Right cardiac atrium (tissue), 5 donors: ENCODE measurements at places on chromosomes 3 and 15. TPM values are rescaled to one million over a fixed set of nuclear protein-coding genes. Genes with fewer than 3 reads are reported as not detected.

The BCHE gene
- 11.4 TPM for total RNA-seq

The BSN gene
- total RNA-seq, result 0.34 TPM

DNA sequence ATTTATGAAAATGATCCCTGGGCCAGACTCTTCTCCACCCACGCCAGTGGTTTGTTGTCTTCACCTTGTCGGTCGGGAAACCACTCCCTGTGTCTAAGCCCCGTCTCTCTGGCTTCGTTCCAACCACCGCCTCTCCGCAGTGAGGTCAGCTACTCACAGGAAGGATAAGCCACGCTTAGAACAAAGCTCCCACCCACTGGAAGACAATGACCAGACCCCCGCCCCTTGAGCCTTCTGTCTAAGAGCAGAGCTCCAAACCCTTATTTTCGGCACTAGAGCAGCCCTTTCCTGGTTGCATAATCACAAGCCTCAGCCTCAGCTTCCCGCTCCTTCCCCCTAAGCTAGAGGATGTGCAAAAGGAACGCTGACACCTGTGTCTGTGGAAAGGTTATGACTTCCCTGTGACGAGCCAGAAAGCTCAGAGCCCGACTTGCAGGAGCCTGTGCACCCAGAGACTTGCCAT is 114.9 kb upstream of the MEF2A start:
- peak; percentile 93 for DNase-seq

- no peak for DNase-seq
These were observed 76.8 kb upstream of the KLHL25 start for GRCh38 chr15:85871545-85871944.

- DNase-seq, result no peak
These were observed 20.5 kb downstream of the RBP2 start for GRCh38 chr3:139455855-139456254.

The WDR76 gene
- total RNA-seq, result 3.4 TPM

The PRSS50 gene
- not detected for total RNA-seq

The GRK7 gene
- not detected for total RNA-seq

The C3orf22 gene
- total RNA-seq, result not detected

The EPHA3 gene
- total RNA-seq, result 6.8 TPM

- no peak for DNase-seq
These were observed 121.1 kb downstream of the TPRG1 start for GRCh38 chr3:189292667-189293484.

GRCh38 chr3:188756241-188756640 is 415.5 kb upstream of the TPRG1 start:
- DNase-seq, result no peak

The PRKCI gene
- 17.3 TPM for total RNA-seq

GRCh38 chr15:89143503-89144162 is 55.4 kb downstream of the ABHD2 start:
- no peak for DNase-seq

DNA sequence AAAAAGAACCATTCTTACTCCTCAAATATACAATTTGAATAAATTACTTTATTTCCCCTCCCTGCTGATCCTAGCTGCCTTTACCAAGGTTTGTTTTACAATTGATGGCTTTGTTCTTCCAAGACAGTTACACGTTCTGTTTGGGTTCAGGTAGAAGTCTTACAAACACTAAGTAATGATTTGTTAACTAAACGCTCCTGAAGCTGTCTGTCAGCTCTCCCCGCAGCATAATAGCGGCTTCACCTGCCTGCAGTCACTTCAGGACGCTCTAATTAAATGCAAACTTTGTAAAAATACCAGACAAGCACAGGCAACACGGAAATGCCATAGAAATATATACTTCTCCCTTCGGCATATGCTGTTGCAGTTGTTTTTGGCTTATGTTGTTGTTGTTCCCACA is 176.4 kb upstream of the MDFIC2 start:
- DNase-seq, result no peak

The SLC2A2 gene
- not detected for total RNA-seq

GRCh38 chr3:100665230-100665629 is 44.1 kb upstream of the TFG start:
- DNase-seq, result no peak

The DNASE1L3 gene
- 7.2 TPM for total RNA-seq

GRCh38 chr15:82047453-82048400 is 1.9 kb upstream of the MEX3B start:
- no peak for DNase-seq

- DNase-seq, result no peak
These were observed 317.0 kb upstream of the TPRG1 start for GRCh38 chr3:188854772-188855149.

DNA sequence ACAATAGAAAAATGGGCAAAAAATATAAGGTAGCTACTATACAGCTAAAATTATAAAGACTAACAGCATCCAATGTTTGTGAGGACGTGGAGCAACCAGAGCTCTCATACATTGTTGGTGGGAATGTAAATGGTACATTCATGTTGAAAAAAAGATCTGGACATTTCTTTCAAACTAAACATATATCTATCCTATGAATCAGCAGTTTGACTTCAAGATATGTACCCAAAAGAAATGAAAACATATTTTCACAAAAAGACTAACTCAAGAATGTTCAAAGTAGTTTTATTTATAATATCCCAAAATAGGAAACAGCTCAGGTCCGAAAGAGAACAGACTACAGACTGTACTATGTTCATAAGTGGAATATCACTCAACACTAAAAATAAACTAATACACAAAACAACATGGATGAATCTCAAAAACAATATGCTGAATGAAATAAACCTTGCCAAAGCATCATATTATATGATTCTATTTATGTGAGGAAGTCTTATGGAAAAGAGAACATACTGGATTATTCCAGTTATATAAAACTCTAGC is 8.8 kb upstream of the TTBK2 start:
- DNase-seq, result no peak

DNA sequence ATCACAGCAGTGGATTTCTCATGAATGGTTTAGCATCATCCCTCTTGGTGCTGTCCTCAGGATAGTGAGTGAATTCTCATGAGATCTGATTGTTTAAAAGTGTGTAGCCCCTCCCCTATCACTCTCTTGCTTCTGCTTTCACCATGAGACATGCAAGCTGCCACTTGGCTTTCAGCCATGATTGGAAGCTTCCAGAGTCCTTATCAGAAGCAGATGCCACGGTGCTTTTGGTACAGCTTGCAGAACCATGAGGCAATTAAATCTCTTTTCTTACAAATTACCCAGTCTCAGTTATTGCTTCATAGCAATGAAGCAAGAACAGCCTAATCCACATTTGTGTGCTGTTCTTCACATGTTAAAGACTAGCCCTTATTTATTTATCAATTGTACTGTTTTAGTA is 495.2 kb upstream of the EPHA6 start:
- no peak for DNase-seq

GRCh38 chr3:197372047-197372661 is 73.7 kb upstream of the DLG1 start:
- DNase-seq, result no peak

- DNase-seq, result no peak
These were observed 301.0 kb upstream of the ICE2 start for GRCh38 chr15:60779718-60780503.

- DNase-seq, result no peak
These were observed 1.6 kb downstream of the SPRED1 start for GRCh38 chr15:38254051-38254883.

The SHC4 gene
- 6.6 TPM for total RNA-seq

The CCDC80 gene
- total RNA-seq, result 123 TPM

The RPUSD3 gene
- total RNA-seq, result 37.5 TPM

GRCh38 chr3:71873093-71873611 is 88.2 kb upstream of the PROK2 start:
- no peak for DNase-seq

DNA sequence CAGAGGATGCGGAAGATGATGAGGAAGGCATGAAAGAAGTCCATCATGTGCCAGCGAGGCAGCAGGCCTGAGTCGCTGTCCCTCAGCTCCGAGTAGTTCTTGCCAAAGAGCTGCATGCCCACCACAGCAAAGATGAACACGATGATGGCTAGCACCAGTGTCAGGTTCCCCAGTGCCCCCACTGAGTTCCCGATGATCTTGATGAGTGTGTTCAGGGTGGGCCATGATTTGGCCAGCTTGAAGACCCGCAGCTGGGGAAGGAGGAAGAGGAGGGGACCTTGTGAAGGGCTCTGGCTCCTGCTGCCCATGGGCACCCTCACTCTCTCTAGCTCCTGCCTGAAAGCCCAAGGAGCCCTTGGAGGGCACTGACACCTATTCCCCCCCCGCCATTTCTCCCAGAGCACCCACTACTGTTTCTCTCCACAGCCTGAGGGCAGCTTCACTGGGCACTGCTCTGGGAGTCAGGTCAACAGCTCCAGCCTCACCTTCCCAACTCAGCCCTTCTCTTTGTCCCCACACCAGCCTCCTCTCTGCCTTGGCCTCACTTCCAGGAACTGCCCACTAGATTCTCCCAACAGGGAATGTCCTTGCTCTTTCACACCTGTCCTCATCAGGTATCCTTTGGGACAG is 63.6 kb downstream of the SCN5A start:
- no peak for DNase-seq

GRCh38 chr15:22979238-22980188 is 655 bp downstream of the CYFIP1 start:
- peak; percentile 85 for DNase-seq

- no peak for DNase-seq
These were observed 719.6 kb downstream of the SQOR start for GRCh38 chr15:46354443-46354842.

GRCh38 chr3:12490547-12490946 is 6.3 kb downstream of the TSEN2 start:
- DNase-seq, result no peak

DNA sequence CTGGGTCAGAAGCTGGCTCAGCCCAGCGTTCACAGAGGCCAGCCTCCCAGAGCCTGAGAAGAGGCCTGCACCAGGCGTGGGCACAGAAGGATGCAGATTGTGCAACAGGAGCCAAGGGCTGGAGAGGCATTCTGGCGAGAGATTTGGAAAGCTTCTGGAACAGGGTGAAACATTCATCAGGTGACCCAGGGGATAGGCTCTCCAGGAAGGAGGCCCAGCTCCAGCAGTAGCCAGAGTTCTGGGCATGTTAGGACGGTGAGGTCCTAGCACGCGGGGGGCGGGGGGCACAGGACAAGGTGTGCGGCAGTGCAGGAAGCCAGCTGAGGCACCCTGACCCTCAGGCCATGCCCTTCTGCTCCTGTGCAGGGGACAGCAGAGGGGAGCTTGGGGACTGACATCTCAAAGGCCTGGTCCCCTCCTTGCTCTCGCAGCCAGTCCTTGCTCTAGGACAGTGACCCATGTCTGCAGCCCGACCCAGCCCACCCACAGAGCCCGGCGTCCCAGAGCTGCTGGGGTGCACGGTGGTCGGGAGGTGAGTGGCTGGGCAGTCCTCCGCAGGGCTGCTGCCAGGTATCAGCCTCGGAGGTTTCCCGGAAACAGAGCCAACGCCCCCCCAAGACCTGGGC is 111.7 kb upstream of the KLF13 start:
- peak; percentile 77 for DNase-seq

The C15orf61 gene
- 10.1 TPM for total RNA-seq

GRCh38 chr3:55634345-55634744 is 147.2 kb upstream of the WNT5A start:
- DNase-seq, result no peak

- DNase-seq, result no peak
These were observed 33.7 kb upstream of the CD47 start for GRCh38 chr3:108124337-108125152.

DNA sequence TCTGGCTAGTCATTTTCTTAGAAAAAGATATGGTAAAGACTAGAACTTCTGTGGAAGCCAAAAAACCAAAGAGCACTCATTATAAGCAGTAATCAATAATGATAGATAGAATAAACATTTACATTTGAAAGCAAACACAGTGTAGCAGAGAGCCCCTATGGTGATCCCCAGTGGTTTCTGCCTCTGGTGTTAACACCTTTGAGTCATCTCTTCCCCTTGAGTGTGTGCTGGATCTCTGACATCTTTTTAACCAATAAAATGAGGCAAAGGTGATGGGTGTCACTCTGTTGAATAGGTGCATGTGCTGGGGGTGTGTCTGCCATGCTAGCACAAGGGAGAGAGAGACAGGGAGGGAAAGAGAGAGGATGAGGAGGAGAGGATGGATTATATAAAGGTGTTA is 121.6 kb downstream of the TFG start:
- no peak for DNase-seq

The TM4SF18 gene
- total RNA-seq, result 4.5 TPM
